ENCODE measurements at places on chromosomes 5 and 9.

GRCh38 chr5:156004754-156005153 is 322.2 kb upstream of the SGCD start:
- no peak overlapping the region for H3K4me3 ChIP-seq
- H3K27ac ChIP-seq: no peak overlapping the region
- H3K4me1 ChIP-seq: no peaks in the 10 kb centered on the region
- H3K36me3 ChIP-seq: no peaks in the 10 kb centered on the region
- no peak for DNase-seq
- H3K27me3 ChIP-seq: no peaks in the 10 kb centered on the region

GRCh38 chr9:89204801-89205200 is 26.2 kb upstream of the SHC3 start:
- no peak for DNase-seq
- no peaks in the 10 kb centered on the region for H3K27me3 ChIP-seq
- no peaks in the 10 kb centered on the region for H3K36me3 ChIP-seq
- no peak overlapping the region for H3K27ac ChIP-seq
- H3K4me3 ChIP-seq: no peak overlapping the region

DNA sequence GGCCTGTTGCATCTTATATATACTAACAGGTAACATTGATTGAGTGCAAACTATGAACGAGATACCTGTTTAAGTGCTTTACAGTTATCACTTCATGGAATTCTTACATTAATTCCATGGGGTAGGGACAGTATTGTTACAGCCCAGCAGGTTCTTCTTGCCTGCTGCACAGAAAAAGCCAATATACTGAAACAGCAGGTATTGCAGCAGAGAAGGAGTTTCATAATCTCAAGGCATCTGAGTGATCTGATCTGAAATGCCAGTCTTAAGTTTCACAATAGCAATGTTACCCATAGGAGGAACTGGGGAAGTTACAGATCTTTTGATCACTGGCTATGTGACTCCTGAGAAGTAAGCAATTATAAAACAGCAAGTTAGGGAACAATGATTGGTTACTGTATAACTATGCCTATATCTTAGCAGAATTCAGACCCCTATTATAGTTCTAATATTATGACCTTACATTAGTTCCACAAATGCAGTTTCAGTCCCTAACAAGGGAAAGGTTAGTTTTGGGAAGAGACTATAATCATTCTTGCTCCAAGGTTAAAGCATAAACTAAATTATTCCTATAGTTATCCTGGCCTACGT is 126.5 kb upstream of the BNC2 start:
- H3K4me3 ChIP-seq: no peak overlapping the region
- DNase-seq: no peak
- no peaks in the 10 kb centered on the region for H3K4me1 ChIP-seq
- no peaks in the 10 kb centered on the region for H3K27me3 ChIP-seq
- no peaks in the 10 kb centered on the region for H3K36me3 ChIP-seq

GRCh38 chr5:149860801-149861322 is 83.7 kb downstream of the PDE6A start:
- DNase-seq: no peak
- no peak overlapping the region for H3K27ac ChIP-seq
- H3K4me1 ChIP-seq: no peaks in the 10 kb centered on the region
- H3K36me3 ChIP-seq: no peaks in the 10 kb centered on the region
- no peak overlapping the region for H3K4me3 ChIP-seq
- no peaks in the 10 kb centered on the region for H3K27me3 ChIP-seq

DNA sequence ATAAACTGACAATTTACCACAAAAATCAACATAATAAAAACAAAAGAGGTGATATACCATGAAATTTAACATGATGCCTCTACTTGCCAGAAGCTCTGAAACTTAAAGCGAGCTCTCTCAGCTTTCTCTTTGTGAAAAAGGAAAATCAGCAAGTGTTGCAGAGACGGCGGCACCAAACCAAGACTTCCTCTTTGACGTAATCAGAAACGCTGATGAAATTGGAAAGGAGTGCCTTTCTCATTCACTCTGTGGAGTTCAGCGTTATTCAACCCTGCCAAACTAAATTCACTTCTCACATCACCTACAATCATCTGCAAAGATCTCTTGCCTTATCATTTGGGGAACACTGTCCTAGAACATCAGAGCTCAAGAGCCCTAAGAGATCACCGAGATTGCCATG is 32.2 kb downstream of the ANXA6 start:
- H3K36me3 ChIP-seq: peaks cover 99% of the 10 kb centered on the region
- DNase-seq: no peak
- H3K27me3 ChIP-seq: no peaks in the 10 kb centered on the region
- H3K4me1 ChIP-seq: peaks cover 12% of the 10 kb centered on the region
- no peak overlapping the region for H3K27ac ChIP-seq

- DNase-seq: no peak
- no peaks in the 10 kb centered on the region for H3K4me1 ChIP-seq
- no peak overlapping the region for H3K27ac ChIP-seq
- no peak overlapping the region for H3K4me3 ChIP-seq
- no peaks in the 10 kb centered on the region for H3K27me3 ChIP-seq
These were observed 401.6 kb downstream of the PDE4D start for GRCh38 chr5:59491945-59492344.

GRCh38 chr9:99274495-99274894 is 52.4 kb downstream of the SEC61B start:
- no peak overlapping the region for H3K27ac ChIP-seq
- DNase-seq: no peak
- no peaks in the 10 kb centered on the region for H3K36me3 ChIP-seq
- H3K4me3 ChIP-seq: no peak overlapping the region

- H3K36me3 ChIP-seq: no peaks in the 10 kb centered on the region
- H3K4me3 ChIP-seq: peak overlapping the region; percentile 95
- DNase-seq: peak; percentile 46
- peak overlapping the region; percentile 94 for H3K27ac ChIP-seq
These were observed 925 bp downstream of the ABHD17B start for GRCh38 chr9:71909887-71910649.

DNA sequence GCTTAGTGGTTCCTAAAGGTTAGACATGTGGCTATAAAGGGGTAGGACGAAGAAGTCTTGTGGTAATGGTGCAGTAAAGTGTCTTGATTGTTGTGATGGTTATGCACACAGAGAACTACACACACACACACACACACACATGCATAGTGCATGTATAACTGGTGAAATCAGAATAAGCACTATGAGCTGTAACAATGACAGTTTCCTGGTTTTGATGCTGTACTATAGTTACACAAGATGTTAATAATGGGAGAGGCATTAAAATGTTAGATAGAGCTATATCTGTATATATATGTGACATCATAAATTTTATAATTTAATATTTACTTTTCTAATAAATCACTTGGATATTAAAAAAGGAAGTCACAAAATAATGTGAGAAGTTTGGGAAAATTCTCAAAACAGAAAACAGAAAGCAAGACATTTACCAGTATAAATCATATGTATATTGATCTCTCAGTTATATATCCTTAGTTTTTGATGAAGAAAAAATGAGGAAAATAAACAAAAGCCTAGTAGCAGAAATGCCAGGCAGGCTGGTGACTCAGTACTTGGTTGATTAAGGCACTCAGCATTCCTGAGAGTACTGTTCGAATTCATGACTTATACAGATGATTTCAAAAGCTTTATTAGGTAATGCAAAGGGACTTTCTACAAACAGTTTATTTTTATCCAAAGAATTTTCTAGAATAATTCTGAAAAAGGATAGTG is 350.5 kb upstream of the DAB2 start:
- no peaks in the 10 kb centered on the region for H3K27me3 ChIP-seq
- no peaks in the 10 kb centered on the region for H3K4me1 ChIP-seq
- no peak overlapping the region for H3K4me3 ChIP-seq

GRCh38 chr9:136695435-136695895 is 8.2 kb upstream of the AGPAT2 start:
- no peaks in the 10 kb centered on the region for H3K36me3 ChIP-seq
- H3K4me3 ChIP-seq: no peak overlapping the region
- no peak overlapping the region for H3K27ac ChIP-seq
- no peak for DNase-seq

DNA sequence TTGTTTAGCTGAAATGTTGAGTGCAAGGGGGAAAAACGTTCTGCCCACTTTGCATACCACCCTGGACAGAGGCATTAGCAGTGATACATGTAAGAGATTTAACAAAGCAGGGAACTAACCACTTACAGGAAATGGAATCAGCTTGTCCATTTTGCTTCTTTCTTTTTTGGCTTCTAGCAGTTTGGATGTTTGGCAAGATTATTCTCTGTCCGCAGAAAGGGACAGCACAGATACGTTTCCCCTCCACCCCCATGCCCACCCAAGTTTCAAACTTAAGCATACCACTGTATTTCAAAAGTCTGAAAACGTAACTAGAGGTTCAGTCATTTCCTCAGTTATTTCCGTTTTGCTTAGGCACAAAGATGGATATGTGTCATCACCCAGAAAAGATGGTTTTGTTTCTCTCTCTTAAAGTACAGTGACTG is 118.4 kb downstream of the GDNF start:
- H3K36me3 ChIP-seq: peaks cover 21% of the 10 kb centered on the region
- H3K27ac ChIP-seq: no peak overlapping the region

- no peak overlapping the region for H3K4me3 ChIP-seq
- H3K27ac ChIP-seq: no peak overlapping the region
- no peak for DNase-seq
These were observed 145.3 kb upstream of the ZNF462 start for GRCh38 chr9:106717686-106718085.

DNA sequence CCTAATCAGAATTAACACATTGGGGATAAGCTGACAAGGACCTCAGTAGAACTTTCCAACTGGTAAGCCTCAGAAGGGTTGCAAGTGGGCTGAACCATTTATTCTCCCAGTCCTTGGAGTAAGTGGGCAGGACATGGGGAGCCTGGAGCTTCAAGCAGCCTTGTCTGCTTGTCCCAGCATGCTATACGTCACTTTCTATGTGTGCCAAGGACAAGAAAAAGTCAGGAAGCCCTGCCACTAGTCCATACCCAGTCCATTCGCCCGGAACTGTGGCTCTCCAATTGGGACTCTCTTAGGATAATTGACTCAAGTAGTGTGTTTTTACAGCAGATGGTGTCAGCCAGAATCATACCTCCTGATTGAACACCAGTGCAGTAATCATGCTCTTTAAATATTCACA is 62.6 kb upstream of the FRRS1L start:
- H3K36me3 ChIP-seq: no peaks in the 10 kb centered on the region
- no peak overlapping the region for H3K4me3 ChIP-seq
- no peak overlapping the region for H3K27ac ChIP-seq

GRCh38 chr5:61162832-61163567 is 732 bp upstream of the SMIM15 start:
- peaks cover 3% of the 10 kb centered on the region for H3K4me1 ChIP-seq
- H3K4me3 ChIP-seq: peak overlapping the region; percentile 78
- H3K36me3 ChIP-seq: peaks cover 12% of the 10 kb centered on the region
- H3K27me3 ChIP-seq: no peaks in the 10 kb centered on the region
- no peak for DNase-seq

DNA sequence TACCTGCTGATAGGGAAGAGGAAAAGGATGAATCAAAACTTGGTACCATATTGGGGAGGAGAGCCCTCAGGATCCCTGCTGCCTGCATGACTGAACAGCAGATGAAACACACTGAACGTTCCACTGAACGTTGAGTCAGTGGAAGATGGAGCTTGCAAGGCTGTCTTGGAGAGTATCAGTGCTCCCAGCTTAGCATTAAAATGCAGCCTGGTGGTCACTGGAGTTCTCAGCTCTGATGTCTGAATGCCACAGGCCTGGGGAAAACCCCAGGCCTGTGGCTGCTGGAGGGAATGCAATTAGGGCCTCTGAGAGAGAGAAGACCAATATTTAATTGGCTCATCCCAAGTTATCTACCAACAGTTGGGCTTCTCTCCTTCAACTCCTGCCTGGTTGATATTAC is 54.5 kb downstream of the PDE4D start:
- H3K36me3 ChIP-seq: no peaks in the 10 kb centered on the region
- no peaks in the 10 kb centered on the region for H3K4me1 ChIP-seq
- no peak for DNase-seq

DNA sequence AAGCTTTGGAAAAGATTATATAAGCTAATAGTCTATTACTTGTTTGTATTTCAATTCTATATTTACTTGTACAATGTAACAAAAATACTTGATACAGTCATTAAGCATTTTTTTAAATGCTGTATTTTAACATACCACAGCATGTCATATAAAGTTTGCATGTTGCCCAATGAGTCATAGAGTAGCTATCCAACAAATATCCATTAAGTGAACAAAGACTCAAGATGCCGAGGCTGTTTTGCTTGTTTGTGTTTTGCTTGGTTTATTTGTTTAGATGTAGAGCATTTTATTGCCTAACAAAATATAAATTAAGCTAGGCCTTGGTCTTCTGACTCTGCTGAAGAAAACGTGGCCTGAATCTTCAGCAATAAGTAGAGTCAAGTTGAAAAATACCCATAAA is 1584.3 kb upstream of the NUDT12 start:
- no peak overlapping the region for H3K27ac ChIP-seq
- no peak overlapping the region for H3K4me3 ChIP-seq
- H3K27me3 ChIP-seq: no peaks in the 10 kb centered on the region
- no peak for DNase-seq

DNA sequence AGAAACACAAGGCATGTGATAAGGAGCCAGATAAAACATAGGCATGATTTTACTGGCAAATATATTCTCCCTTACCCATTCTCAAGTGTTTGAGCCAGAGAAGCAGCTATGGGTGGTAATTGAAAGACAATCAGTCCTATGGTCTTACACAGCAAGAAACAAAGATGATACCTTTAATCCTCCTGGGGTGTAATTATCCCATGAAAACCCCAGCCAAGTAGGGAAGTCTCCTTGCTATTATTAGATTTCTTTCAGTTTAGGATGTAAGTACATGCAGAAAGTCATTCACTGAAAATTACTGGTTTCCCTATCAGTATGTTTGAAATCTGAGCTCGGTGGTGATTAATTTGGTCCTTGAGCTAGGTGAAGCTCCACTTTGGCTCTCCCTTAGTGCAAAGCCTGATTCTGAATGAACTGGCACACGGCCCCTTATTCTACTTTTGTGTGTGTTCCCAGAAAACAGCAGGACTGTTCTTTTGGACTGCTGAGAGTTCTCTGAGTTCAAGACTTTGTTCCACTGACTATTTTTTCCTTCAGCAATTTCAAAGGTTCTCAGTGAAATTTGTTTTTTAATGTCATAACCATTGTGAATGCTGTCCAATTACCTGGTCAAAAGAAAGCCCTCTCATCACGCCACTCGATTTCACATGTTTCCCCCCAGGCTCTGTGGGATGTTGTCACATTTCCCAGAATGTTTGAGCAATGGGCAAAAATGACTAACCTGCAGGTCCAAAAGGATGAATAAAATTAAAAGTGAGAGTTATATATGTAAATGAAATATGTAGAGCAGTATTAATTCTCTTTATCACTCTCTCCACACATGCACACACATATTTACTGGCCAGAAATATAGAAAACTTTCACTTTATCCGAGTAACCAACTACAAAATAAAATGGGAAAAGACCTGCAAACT is 343.0 kb downstream of the RAB3C start:
- peak overlapping the region; percentile 88 for H3K27ac ChIP-seq
- DNase-seq: no peak
- H3K4me3 ChIP-seq: no peak overlapping the region
- no peaks in the 10 kb centered on the region for H3K36me3 ChIP-seq

GRCh38 chr9:90331826-90332575 is 310.6 kb downstream of the DIRAS2 start:
- H3K27me3 ChIP-seq: no peaks in the 10 kb centered on the region
- H3K4me3 ChIP-seq: no peak overlapping the region
- no peak for DNase-seq
- no peak overlapping the region for H3K27ac ChIP-seq
- no peaks in the 10 kb centered on the region for H3K4me1 ChIP-seq

GRCh38 chr5:142023836-142024235 is 11.0 kb upstream of the GNPDA1 start:
- H3K4me3 ChIP-seq: no peak overlapping the region
- DNase-seq: no peak
- H3K27me3 ChIP-seq: no peaks in the 10 kb centered on the region
- no peaks in the 10 kb centered on the region for H3K4me1 ChIP-seq
- H3K36me3 ChIP-seq: no peaks in the 10 kb centered on the region

- H3K27ac ChIP-seq: no peak overlapping the region
- H3K4me1 ChIP-seq: no peaks in the 10 kb centered on the region
- H3K36me3 ChIP-seq: no peaks in the 10 kb centered on the region
- H3K27me3 ChIP-seq: peaks cover 42% of the 10 kb centered on the region
These were observed 36.4 kb downstream of the GLT6D1 start for GRCh38 chr9:135602789-135603481.
